Diencephalon (tissue), 1 donor: ENCODE measurements at places on chromosomes 2 and 18. TPM values are rescaled to one million over a fixed set of nuclear protein-coding genes. Genes with fewer than 3 reads are reported as not detected.

BMP10 gene
- total RNA-seq, result not detected

SERPINB12 gene
- total RNA-seq, result not detected

GKN1 gene
- total RNA-seq, result not detected

GREB1L gene
- total RNA-seq, result 11.1 TPM

SP140 gene
- 2.1 TPM for total RNA-seq

GAREM1 gene
- 15.2 TPM for total RNA-seq

ECEL1 gene
- 27.0 TPM for total RNA-seq

DSG4 gene
- total RNA-seq, result not detected

MAP3K19 gene
- 9.5 TPM for total RNA-seq

C2orf92 gene
- total RNA-seq, result 8.1 TPM

RIT2 gene
- 59.3 TPM for total RNA-seq

GLS gene
- total RNA-seq, result 179 TPM
